ENCODE measurements at places on chromosomes 1 and 21. TPM values are rescaled to one million over a fixed set of nuclear protein-coding genes. Genes with fewer than 3 reads are reported as not detected.

Gene CRTC2
- total RNA-seq, result 6.0 TPM

Gene ZNF691
- 6.4 TPM for total RNA-seq

Gene OR14K1
- not detected for total RNA-seq

Gene OR2G6
- not detected for total RNA-seq

Gene IL10
- under 0.01 TPM for total RNA-seq

Gene TSPAN2
- under 0.01 TPM for total RNA-seq

Gene LCK
- 0.43 TPM for total RNA-seq

Gene CYP4A11
- total RNA-seq, result not detected

Gene PRPF38A
- total RNA-seq, result 6.8 TPM

Gene GPR25
- not detected for total RNA-seq

Gene YBX1
- 578 TPM for total RNA-seq

Gene MYBPH
- total RNA-seq, result 0.43 TPM

Gene FOXJ3
- total RNA-seq, result 34.5 TPM

Gene FAM89A
- 7.7 TPM for total RNA-seq

Gene KIF26B
- 12.1 TPM for total RNA-seq

Gene TMCO1
- total RNA-seq, result 121 TPM

Gene TEX35
- total RNA-seq, result not detected

Gene S100A3
- total RNA-seq, result 20.3 TPM

Gene ADORA1
- total RNA-seq, result 8.7 TPM

Gene CD244
- not detected for total RNA-seq

Gene DNAJC28
- 1.9 TPM for total RNA-seq

Gene TLCD4
- total RNA-seq, result 0.86 TPM

Gene WNT4
- 0.43 TPM for total RNA-seq

Gene C1orf105
- total RNA-seq, result not detected

Gene HES3
- not detected for total RNA-seq

Gene PAPPA2
- total RNA-seq, result 1.3 TPM

Gene FAM72B
- 5.2 TPM for total RNA-seq

Gene RAB42
- 3.9 TPM for total RNA-seq

Gene WDR64
- not detected for total RNA-seq

All from fibroblast of villous mesenchyme (primary cell).